HFFc6 (cell line): ENCODE measurements at places on chromosomes 2 and 18. TPM values are rescaled to one million over a fixed set of nuclear protein-coding genes. Genes with fewer than 3 reads are reported as not detected.

GRCh38 chr2:95181774-95182173 lies 16.2 kb downstream of the ZNF2 start:
- H3K36me3 ChIP-seq = peaks cover 72% of the 10 kb centered on the region
- no peaks in the 10 kb centered on the region; the same call in 1 of the 2 replicates for H3K27me3 ChIP-seq

DNA sequence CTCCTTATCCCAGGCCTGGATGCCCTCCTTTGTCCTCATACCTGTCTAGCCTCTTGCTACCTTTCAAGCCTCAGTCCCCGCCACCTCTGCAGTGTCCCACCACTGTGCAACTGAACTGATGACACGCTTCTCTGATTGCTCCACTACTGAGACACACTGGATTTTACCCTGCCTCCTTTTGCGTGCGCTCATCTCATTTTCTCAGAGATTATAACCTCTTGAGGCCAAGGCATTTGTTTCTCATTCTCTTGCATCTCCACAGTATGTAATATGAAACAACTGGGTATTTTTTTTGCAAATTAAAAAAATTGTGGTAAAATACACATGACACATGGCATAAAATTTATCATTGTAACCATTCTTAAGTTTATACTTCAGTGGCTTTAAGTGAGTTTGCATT lies 95.4 kb downstream of the PRKCE start:
- H3K27ac ChIP-seq = peak overlapping the region; percentile 96
- no peak overlapping the region for H3K4me3 ChIP-seq
- H3K27me3 ChIP-seq = peaks cover 3% of the 10 kb centered on the region; the same call in 1 of the 2 replicates
- peaks cover 9% of the 10 kb centered on the region for H3K36me3 ChIP-seq
- DNase-seq = no peak

WDR43 gene
- total RNA-seq = 56.4 to 71.7 TPM (median 64.9 TPM) in 3 replicates

GRCh38 chr18:77053616-77054287 lies 78.8 kb downstream of the MBP start:
- no peak overlapping the region for H3K4me3 ChIP-seq
- peaks cover 12% of the 10 kb centered on the region; the same call in 1 of the 2 replicates for H3K4me1 ChIP-seq
- H3K36me3 ChIP-seq = no peaks in the 10 kb centered on the region
- H3K27ac ChIP-seq = no peak overlapping the region
- no peak for DNase-seq
- H3K27me3 ChIP-seq = peaks cover 7% of the 10 kb centered on the region

DNA sequence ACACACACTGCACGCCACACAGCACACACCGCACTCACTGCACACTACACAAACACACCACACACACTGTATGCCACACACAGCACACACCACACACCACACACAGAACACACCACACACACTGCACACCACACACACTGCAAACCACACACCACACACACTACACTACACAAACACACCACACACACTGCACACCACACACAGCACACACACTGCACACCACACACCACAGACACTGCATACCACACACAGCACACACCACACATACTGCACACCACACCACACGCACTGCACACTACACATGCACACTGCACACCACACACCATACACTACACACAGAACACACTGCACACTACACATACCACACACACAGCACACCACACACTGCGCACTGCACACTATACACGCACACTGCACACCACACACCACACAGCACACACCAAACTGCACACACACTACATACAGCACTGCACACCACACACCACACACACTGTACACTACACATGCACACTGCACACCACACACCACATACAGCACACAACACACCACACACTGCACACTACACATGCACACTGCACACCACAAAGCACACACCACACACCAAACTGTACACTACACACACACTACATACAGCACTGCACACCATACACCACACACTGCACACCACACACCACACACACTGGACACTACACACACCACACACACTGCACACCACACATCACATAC lies 59.6 kb downstream of the ASB1 start:
- H3K27ac ChIP-seq = no peak overlapping the region
- no peaks in the 10 kb centered on the region; the same call in 1 of the 2 replicates for H3K4me1 ChIP-seq
- no peak overlapping the region for H3K4me3 ChIP-seq
- peaks cover 7% of the 10 kb centered on the region for H3K27me3 ChIP-seq
- DNase-seq = no peak

DNA sequence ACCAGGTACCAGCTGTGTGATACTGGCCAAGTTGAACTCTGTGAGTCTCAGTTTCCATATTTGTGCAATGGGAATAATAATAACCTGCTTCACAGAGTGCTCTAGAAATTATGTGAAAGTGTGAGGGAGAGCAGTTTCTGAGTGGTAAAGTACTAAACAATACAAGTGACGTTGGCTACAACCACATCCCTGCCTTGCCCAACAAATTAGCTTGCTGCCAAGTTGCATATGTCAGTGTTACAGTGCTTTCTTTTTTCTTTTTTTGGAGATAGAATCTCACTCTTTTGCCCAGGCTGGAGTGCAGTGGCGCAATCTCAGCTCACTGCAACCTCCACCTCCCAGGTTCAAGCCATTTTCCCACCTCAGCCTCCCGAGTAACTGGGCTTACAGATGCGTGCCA lies 533.6 kb upstream of the MEX3C start:
- no peak overlapping the region for H3K27ac ChIP-seq
- DNase-seq = no peak
- no peaks in the 10 kb centered on the region for H3K4me1 ChIP-seq
- H3K36me3 ChIP-seq = no peaks in the 10 kb centered on the region
- H3K27me3 ChIP-seq = no peaks in the 10 kb centered on the region

- H3K27ac ChIP-seq = peak overlapping the region; percentile 66
- H3K4me3 ChIP-seq = no peak overlapping the region
- DNase-seq = no peak
- no peaks in the 10 kb centered on the region for H3K27me3 ChIP-seq
These were observed 4.6 kb upstream of the TCF4 start for GRCh38 chr18:55592572-55592971.

DNA sequence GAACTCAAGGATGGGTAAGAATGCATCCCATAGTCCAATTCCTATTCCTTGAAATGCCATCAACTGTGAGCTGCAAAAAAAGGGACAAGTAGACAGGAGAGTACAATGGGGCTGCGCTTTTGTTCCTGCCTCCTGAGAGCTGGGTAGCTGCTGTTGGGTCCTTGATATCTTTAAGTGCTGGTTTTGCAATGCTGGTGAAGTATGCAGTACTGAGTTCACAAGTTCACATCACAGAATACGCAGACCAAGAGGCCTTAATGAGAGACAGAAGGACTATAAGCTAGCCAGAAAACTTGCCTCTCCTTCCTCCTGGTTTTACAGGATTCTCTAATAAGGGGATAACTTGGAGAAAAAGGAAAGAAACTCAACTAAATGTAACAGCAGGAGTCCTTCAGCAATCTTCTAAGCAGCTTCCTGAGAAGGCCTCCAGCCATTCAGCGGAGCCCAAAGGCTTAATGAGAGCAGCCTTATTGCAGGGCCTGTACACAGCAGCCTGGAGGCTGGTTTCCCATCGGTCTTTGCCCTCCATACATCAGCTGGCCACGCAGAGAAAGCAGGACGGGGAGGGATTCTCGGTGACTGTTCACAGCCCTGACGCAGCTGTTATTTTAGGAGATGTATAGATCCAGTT lies 293.1 kb downstream of the CDCA7 start:
- H3K4me1 ChIP-seq = peaks cover 36% of the 10 kb centered on the region
- peaks cover 3% of the 10 kb centered on the region; the same call in 1 of the 2 replicates for H3K27me3 ChIP-seq

- H3K4me3 ChIP-seq = no peak overlapping the region
- peaks cover 48% of the 10 kb centered on the region for H3K27me3 ChIP-seq
- no peak overlapping the region for H3K27ac ChIP-seq
These were observed 4.8 kb downstream of the OTX1 start for GRCh38 chr2:63055226-63056106.

DNA sequence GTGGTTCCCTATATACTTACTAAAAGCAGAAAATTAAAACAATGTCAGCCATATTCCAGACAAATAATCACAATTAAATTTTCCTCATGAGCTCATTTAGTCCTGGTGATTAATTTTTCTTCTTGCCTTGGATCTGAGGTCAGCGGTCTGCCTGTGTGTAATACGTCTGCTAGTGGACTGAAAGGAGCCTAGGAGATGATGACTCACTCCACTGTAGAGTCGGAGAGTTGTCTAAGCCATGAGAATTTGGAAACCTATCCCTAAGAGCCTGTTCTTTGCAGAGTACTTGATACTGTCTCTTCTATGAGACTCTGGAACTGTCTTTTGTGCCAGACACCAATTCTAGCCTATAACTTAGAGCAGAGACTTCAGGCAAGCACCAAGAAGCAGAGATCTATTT lies 94.2 kb upstream of the RAB27B start:
- H3K4me3 ChIP-seq = no peak overlapping the region
- H3K36me3 ChIP-seq = peaks cover 5% of the 10 kb centered on the region; the same call in 1 of the 2 replicates
- peak overlapping the region; percentile 71 for H3K27ac ChIP-seq
- H3K4me1 ChIP-seq = peaks cover 40% of the 10 kb centered on the region
- DNase-seq = peak; percentile 87

DNA sequence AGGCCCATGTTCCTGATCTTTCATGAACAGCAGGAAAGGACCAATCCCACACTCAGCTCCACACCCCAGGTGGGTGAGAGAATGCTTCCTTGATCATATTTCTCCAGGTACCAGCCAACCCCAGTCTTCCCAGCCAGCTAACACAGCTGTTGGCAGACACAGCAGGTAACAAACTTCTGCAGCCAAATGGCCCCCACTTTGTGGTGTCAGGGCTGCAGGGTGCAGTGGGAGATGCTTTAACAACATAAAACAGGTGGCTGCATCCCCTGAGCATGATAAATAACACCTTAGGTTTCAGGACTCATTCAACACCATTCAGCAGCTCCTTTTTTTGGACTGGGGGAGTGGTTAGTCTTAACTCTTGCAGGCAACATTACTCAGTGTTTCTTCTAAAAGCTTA lies 76.7 kb upstream of the ACAA2 start:
- no peak for DNase-seq
- peaks cover 12% of the 10 kb centered on the region for H3K4me1 ChIP-seq
- no peak overlapping the region for H3K4me3 ChIP-seq
- peaks cover 9% of the 10 kb centered on the region; the same call in 1 of the 2 replicates for H3K27me3 ChIP-seq
- H3K27ac ChIP-seq = no peak overlapping the region

DNA sequence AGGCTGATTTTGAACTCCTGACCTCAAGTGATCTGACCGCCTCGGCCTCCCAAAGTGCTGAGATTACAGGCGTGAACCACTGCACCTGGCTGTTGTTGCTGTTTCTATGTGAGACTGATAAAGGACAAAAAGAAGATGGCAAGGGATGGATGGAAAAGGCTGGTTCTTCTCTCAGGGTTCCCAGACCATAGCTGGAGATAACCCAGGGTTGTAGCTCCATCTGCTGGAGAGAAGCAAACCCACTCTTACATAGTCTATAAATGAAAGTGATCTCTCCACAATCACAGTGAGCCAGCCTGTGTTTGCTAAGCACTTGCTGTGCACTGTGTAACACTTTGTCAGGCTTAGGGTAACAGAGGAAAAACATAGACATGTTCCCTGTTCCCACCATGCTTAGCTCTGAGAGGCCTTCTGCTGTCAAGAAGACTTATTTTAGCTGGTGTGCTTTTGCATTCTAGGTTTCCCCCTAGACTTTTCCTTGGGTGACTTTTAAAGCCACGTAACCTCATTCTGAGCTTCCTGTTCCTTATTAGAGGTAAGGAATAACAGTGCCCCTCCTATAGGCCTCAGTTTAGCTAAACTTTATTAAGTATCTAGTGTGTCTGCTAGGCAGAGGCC lies 49.7 kb downstream of the LIMS1 start:
- H3K4me1 ChIP-seq = peaks cover 75% of the 10 kb centered on the region
- H3K4me3 ChIP-seq = no peak overlapping the region
- peaks cover 2% of the 10 kb centered on the region for H3K27me3 ChIP-seq
- peak; percentile 76 for DNase-seq
- no peaks in the 10 kb centered on the region for H3K36me3 ChIP-seq

HTRA2 gene
- total RNA-seq = 31.0 to 43.6 TPM (median 34.9 TPM) in 3 replicates

LINC00305 gene
- not detected in 2 replicates for total RNA-seq

- H3K27ac ChIP-seq = no peak overlapping the region
- H3K4me3 ChIP-seq = no peak overlapping the region
- no peaks in the 10 kb centered on the region for H3K36me3 ChIP-seq
- DNase-seq = no peak
- peaks cover 11% of the 10 kb centered on the region for H3K4me1 ChIP-seq
These were observed 140.1 kb downstream of the SS18 start for GRCh38 chr18:25950321-25950720.

MDH1B gene
- total RNA-seq = 0.29 to 0.55 TPM (median 0.37 TPM) in 3 replicates

GRCh38 chr2:1686784-1687105 lies 57.6 kb downstream of the PXDN start:
- H3K27me3 ChIP-seq = peaks cover 3% of the 10 kb centered on the region; the same call in 1 of the 2 replicates
- peaks cover 35% of the 10 kb centered on the region for H3K36me3 ChIP-seq
- H3K4me1 ChIP-seq = peaks cover 52% of the 10 kb centered on the region
- peak overlapping the region; percentile 88 for H3K27ac ChIP-seq
- H3K4me3 ChIP-seq = peak overlapping the region; percentile 66; the same call in 1 of the 2 replicates

MPHOSPH10 gene
- 29.3 to 36.2 TPM (median 35.4 TPM) in 3 replicates for total RNA-seq

DNA sequence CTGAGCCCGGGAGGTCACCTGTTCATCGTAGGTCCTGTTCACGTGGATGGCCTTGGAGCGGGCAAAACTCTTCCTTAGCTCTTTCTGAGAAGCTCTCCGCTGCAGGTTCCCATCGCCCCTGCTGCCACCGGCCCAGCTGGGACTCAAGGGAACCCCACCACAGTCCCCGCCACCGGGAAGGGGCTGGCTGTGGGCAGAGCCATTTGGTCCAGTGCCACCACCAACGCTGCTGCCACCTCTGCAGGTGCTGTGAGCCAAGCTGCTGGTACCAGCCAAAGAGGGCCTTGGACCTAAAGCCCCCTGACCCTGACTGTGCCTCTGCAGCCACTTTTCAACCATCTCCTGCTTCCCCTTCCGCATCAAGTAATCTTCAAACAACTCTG lies 586 bp downstream of the PDE11A start:
- peaks cover 72% of the 10 kb centered on the region for H3K4me1 ChIP-seq
- DNase-seq = no peak
- H3K27ac ChIP-seq = peak overlapping the region; percentile 91

GRCh38 chr2:191382801-191383200 lies 137.6 kb downstream of the MYO1B start:
- H3K36me3 ChIP-seq = peaks cover 72% of the 10 kb centered on the region
- H3K4me3 ChIP-seq = peak overlapping the region; percentile 31; the same call in 1 of the 2 replicates
- DNase-seq = peak; percentile 31
- H3K4me1 ChIP-seq = peaks cover 95% of the 10 kb centered on the region

DYSF gene
- 0.07 to 0.55 TPM (median 0.14 TPM) in 3 replicates for total RNA-seq

GRCh38 chr2:224009605-224010315 lies 29.3 kb downstream of the SERPINE2 start:
- H3K4me3 ChIP-seq = peak overlapping the region; percentile 57
- peak overlapping the region; percentile 90 for H3K27ac ChIP-seq
- H3K4me1 ChIP-seq = peaks cover 19% of the 10 kb centered on the region
- peak; percentile 30 for DNase-seq

DNA sequence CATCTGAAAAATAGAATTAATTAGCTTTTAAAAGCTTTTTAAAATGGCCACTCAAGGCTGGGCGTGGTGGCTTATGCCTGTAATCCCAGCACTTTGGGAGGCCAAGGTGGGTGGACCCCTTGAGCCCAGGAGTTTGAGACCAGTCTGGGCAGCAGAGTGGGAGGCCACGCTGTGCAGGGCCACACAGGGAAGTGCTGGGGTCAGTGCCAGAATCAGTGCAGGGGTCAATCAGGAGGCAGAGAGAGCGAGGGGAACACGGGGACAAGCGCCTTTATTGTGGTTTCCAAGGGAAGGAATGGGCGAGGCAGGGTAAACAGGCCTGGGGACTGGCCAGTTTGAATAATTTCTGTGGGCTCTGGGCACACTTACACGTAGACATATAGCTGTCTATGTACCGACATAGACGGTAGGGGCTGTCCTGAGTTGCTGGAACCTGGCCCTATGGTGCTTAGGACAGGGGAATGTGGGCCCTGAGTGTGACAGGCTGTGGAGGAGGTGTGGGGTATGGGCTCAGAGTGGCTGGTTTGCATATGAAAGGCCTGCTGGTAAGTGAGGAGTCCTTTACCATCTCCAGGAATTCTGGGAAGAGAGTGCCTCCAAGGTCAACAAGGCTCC lies 42.9 kb downstream of the DYSF start:
- no peak for DNase-seq
- no peaks in the 10 kb centered on the region for H3K36me3 ChIP-seq
- H3K27me3 ChIP-seq = peaks cover 6% of the 10 kb centered on the region
- no peak overlapping the region for H3K4me3 ChIP-seq
- no peak overlapping the region for H3K27ac ChIP-seq
- H3K4me1 ChIP-seq = peaks cover 32% of the 10 kb centered on the region
